ENCODE measurements at places on chromosomes 2 and 18.

GRCh38 chr18:289026-289425 is 21.2 kb upstream of the THOC1 start:
- DNase-seq = no peak

DNA sequence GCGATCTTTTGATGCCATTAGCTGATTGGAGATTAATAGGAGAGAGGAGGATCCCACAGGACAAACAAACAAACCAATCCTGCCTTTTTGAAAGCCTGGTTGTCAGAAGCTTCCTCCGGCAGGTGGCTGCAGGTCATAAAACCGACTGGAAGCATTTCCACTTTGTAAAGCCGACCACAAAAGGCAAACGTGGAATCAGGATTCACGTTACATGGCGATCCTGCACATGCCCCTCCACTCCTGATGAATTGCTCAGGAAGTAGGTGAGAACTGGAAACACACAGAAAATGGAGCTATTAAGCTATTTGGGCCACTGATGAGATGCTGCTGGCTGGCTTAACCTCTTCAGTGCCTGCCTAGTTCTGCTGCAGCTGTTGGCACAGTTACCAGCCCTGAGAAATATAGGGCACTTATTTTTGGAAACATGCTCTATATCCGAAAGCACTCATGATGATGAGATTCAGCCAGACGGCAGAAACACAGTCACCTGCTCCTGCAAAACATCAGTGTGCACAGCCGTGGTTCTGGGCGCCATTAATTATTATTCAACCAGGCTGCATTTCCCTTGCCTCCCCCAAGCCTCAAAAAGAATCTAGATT is 110.3 kb upstream of the ST6GAL2 start:
- DNase-seq = no peak

DNA sequence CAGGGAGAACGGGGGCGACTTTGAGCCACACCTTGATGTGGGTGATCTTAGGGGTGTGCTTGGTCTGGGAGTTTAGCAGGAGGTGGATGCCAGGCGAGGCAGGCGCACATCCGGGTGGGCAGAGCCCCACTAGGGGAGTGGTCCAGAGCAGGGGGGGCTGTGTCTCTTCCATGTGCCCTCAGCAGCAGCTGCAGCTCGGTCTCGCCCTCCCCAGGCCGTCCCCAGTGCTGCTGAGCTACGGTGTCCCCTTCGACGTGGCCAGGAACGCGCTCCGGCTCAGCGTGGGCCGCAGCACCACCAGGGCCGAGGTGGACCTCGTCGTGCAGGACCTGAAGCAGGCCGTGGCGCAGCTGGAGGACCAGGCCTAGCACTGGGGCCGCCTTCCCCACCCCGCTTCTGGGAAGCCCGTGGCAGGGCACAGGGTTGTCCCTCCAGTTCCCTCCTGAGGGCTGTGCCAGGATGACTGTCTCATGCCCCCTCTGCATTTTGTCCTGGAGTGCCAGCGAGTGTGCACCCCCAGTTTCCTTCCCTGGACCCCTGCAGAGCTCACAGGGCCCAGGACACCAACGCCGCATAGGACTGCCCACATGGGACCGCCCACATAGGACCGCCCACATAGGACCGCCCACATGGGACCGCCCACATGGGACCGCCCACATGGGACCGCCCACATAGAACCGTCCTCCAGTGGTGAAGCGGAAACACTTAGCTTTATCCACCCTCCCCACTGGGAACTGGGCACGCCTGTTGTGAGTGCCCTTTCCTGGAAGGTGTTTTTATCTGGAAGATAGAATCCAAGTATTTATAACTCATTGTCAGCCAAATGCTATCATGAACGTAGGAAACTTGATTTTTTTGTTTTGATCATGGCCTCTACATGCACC is 1.9 kb upstream of the ESPNL start:
- peak; percentile 79 for DNase-seq

GRCh38 chr2:95231723-95232122 is 24.4 kb downstream of the ZNF892 start:
- DNase-seq = peak; percentile 88

- no peak for DNase-seq
Observed at GRCh38 chr2:108619925-108620620, 85.8 kb downstream of the LIMS1 start.

GRCh38 chr2:63866009-63866709 is 24.5 kb downstream of the UGP2 start:
- DNase-seq = no peak
